ENCODE measurements at places on chromosomes 11 and 22.

DNA sequence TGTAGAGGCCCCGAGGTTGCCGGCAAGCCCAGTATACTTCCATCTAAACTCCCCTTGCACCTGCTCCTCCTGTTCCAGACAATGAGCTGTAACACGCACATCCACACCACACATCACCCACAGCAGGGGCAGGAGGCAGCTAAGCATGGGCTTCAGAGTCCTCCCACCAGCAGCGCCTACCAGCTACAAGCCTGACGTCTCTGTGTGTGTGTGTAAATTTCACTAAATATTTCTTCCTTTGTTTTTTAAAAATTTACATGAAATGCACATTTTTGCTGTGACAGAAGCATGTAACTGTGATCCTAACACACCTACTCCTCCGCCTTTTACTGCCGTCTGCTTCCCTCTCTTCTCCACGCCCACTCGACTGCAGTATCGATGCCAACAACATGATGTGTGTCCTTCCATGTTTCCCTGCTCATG, 29.4 kb upstream of the PACSIN2 start:
- DNase-seq: no peak

DNA sequence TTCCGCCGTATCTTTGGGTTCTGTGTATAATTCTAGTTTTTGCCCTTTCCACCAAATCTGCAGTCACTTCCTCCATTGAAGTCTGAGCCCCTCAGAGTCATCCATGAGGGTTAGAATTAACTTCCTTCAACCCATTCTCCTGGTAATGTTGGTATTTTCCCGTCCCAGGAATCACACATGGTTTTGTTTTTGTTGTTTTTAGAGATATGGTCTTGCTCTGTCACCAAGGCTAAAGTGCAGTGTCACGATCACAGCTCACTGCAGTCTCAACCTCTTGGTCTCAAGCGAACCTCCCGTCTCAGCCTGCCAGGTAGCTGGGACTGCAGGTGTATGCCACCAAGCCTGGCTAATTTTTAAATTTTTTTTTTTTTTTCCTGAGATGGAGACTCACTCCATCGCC, 18.7 kb downstream of the ZBED4 start:
- no peak for DNase-seq

DNA sequence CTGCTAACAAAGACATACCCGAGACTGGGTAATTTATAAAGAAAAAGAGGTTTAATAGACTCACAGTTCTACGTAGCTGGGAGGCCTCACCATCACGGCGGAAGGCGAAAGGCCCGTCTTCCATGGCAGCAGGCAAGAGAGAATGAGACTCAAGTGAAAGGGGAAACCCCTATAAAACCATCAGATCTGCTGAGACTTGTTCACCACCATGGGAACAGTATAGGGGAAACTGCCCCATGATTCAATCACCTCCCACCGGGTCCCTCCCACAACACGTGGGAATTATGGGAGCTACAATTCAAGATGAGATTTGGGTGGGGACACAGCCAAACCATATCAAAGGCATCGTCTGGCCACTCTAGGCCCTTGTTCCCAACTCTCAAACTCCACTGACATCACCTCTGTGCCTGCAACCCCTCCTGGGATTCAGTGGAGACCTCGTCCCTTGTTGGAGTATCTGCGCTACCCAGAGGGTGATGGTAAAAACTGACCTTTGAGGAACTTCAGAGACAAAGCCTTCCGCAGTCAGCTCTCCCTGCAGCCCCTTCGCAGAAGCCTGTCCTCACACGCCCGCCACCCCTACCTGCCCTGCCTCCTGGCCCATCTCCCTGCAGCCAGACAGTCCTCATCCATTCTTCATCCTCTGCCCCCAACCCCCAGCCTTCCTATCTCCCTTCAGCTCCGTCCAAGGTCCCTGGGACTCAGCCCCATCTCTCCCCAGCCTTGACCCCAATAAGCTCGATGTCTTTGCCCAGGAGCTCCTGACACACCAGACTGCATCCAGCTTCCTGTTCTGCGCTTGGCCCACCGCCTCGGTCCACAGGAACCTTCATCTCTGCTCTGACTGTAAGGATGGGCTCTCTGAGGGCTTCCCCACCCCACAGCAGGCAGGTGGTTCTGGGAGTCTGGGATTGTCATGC, 15.8 kb downstream of the CCND1 start:
- no peak for DNase-seq

GRCh38 chr11:119447664-119448242, 24.8 kb upstream of the THY1 start:
- DNase-seq: no peak

DNA sequence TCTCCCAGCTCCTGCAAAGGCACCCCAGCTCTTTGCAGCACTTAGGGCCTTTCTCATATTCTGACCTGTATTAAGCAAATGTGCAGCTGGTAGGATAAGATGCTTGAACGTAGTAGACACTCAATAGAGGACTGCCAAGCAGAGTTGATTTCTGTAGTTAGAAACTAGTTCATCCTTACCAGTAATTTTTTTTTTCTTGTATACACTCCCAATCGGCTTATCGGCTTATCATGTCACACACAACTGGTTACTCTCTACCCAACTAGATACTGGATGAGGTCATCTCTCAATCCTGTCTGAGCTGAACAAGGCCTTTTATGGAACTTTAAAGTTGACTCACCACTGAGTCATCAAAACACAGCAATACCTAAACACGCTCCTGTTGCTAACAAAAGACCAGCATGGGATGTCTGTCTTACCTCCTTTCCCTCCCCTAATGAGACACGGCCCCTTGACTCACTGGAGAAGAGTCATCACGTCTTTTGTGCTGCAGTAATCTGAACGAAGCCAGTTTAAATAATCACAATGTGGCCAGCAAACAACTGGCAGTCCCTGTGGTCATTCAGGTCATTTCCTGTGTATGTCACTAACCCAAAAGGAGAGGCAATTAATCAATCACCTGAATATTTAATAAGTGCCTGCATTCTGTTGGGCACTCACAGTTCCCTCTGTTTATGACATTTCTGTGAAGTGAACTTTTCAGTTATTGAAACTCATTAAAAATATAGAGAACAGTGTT, 7.5 kb upstream of the WEE1 start:
- DNase-seq: no peak

- no peak for DNase-seq
Measured at GRCh38 chr11:87356428-87356827, 318.7 kb downstream of the TMEM135 start.

DNA sequence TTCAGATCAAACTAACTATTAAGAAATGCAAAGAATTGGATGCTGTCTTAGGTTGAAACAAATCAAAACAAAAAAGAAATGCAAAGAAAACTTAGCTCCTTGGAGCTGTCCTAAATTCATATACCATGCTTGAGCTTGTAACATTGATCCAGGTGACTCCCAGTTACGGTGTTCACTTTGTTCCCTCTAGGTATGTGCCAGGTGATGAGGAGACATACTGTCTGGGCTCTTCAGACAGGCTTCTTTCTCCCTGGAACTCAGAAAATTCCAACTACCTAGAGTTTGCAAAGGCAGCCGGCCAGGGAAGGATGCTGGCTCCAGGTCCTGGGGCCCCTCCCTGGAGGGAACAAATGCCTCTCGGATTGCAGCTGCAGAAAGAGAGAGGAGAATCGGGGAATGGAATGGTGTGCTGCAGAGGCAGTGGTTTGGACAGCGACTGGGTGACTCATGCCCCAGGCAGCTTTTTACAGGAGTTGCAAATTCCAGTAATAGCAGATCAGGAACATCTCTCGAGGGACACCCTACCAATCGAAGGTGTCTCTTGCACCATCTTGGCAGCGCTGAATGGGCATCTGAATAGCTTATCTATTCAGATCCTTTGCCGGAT, 12.3 kb upstream of the ASPHD2 start:
- DNase-seq: no peak

GRCh38 chr11:127000291-127000968, at the start of gene KIRREL3:
Gene KIRREL3, minus strand, starts transcription at chr11:127000770.
- no peak for DNase-seq

DNA sequence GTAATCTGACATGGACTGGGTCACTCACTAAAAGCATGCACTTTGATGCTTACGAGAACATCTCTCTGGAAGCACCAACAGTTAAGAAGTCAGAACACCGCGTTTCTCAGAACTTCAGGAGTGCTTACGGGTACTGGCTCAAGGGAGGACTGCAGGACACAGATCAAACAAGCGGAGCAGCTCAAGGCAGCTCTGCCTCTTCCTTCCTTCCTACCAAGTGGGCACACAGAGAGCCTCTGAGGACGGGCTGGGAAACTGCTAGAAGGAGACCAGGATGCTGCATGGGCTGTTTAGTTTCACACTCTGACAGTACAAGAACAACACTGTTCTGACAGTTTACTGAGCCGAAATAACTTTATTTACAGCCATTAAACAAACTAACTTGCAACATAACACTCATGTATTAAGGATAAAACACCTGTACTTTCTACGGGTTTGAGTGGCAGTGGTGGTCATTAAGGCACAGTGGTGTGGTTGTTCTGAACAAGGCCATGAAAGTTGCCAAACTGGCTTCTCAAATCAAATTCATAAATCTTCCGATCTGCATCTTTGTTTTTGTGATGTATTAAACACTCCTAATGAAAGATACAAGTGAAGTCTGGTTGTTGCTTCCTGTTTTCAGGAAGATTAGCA, 37.5 kb downstream of the ARFGAP3 start:
- no peak for DNase-seq

DNA sequence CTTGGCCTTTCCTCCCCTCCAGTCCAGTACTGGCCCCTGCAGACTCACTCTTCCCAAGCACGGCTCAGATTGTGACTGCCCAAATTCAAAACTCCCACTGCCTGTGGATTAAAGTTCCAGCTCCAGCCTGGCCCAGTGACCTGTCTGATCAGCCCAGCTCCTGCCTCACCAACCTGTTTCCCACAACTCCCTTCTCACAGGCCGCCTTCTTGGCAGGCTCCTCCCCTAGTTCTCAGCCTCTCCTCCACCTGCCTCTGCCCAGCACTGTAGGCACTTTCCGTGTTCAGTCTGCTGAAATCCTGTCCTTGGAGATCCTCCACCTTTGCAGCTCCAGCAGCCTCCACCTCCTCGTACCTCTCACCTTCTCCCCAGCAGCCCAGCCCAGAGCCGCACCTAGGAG, 68.6 kb downstream of the MICAL2 start:
- no peak for DNase-seq

DNA sequence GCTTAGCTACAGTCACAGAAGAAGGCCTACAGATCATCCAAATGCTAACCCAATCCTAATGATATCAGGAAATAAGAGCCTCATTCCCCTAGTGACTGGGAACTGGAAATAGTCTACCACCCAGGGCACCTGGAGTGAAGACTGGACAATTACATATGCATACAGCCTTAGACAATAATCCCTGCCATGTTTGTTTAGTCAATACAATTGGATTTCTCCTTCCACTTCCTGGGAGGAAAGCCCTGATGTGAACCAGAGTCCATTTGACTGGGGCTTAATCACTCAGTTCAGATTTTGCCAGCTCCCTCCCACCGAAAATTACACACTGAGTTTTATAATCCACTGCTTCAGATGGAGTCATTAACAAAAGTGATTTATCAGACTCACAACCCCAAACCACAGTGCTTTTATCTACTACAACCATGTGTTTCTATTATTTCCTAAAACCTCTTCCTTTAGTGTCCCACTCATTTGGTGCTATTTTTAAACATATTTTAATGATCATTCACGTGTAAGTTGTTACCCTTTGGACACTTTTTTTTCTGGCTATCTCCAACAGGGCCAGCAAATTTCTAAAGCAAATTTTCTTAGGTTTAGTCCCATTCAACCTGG, 29.9 kb downstream of the CWF19L2 start:
- DNase-seq: no peak

DNA sequence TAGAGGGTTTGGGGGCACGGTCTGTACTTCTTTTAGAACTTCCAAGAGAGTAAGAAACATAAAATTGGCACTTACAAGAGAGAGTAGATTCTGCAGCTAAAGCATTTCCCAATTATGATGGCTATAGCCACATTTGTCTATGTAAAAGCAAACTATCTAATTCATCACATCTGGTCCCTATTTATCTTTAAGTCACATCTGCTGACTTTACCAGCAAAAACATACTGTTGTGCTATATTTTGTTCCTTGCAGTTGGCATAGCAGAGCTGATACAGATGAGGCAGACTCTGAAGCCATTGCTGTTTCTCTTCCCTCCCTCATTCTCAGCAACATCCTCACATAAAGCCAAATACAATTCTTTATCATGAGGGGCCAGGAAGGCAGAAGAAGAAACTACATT, 1533.5 kb upstream of the RAG2 start:
- DNase-seq: no peak

DNA sequence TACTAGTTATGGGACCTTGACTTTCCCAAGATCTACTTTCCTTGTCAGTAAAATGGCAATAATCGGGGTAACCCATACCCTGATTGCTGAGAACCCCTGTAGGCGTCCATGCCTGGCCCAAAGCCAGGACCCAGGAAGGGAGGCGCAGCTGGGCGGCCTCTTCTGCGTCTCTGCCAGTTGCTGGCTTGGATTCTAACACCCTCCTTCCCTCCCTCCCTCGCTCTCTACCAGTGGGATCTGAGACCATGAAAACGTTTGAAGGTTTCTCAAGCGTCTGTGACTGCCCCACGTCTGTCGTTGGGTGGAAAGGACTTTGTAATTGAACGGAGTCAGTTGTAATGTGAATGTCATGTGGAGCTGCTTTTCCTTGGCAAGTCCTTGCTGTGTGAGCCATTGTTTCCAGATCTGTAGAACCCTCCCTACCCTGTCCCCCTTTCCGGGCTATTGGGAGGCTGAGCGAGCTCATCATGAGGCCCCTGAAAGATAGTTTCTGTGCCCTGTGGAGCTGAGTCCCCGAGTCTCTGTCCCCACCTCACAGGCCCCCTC, 47.8 kb downstream of the PARVB start:
- no peak for DNase-seq

DNA sequence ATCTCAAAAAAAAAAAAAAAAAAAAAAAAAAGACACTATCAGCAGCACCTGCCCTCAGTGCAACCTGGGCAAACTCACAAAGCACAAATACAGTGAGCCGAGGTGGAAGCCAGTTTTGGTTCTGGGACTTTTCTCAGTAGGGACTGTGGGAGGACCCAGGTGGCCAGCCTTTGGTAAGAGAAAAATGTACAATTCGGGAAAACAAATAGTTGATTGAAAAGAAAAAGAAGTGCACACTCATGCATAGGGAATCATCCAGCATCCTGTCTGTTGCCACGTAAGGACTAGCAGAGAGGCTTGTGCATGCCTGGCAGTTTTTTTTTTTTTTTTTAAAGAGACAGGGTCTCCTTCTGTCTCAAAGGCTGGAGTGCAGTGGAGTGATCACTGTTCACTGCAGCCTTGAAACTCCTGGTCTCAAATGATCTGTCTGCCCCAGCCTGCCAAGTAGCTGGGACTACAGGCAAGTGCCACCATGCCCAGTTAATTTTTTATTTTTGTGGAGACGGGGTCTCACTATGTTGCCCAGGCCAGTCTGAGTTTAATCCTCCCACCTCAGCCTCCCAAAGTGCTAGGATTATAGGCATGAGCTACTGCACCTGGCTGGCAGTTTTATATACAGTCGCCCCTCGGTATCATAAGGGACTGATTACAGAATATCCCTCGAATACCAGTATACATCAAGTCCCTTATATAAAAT, 36.7 kb downstream of the TPST2 start:
- DNase-seq: no peak

DNA sequence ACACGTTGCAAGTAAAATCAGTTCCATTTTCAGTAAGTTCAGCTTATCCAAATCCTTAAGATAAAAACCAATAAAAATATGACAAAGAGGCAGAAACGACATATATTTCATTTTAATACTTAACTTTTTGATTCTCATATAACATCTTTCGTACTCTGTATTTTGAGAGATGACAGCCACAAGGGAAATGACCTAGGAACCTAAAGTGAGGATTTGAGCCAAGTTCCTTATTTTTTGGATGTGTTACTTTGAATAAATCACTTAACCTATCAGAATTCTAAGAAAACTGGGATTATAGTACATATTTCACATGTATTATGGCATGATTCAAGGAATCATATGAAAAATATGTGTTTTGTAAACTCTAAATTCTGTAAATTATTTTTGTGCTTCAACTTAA, 143.6 kb upstream of the TRPC6 start:
- no peak for DNase-seq

Data from stimulated activated CD4-positive, alpha-beta T cell treated with anti-CD3 and anti-CD28 coated beads, TNF-alpha, amount 100 ng/mL, for 4 hours (primary cell).